Esophagus (tissue), 2 donors: ENCODE measurements at places on chromosomes 16 and 17. TPM values are rescaled to one million over a fixed set of nuclear protein-coding genes. Genes with fewer than 3 reads are reported as not detected.

RNF112 gene
- 1.1 TPM for polyA plus RNA-seq

FBXW10 gene
- polyA plus RNA-seq = 0.16 TPM

MRPL27 gene
- polyA plus RNA-seq = 119 TPM

TM4SF5 gene
- polyA plus RNA-seq = not detected

KRTAP9-2 gene
- polyA plus RNA-seq = not detected

SULT1A1 gene
- 5.6 TPM for polyA plus RNA-seq

KRT25 gene
- polyA plus RNA-seq = not detected

NPIPA1 gene
- 104 TPM for polyA plus RNA-seq

SPAG9 gene
- polyA plus RNA-seq = 12.7 TPM

CACNG3 gene
- not detected for polyA plus RNA-seq

SLC6A2 gene
- polyA plus RNA-seq = 0.10 TPM

SLC13A5 gene
- 0.49 TPM for polyA plus RNA-seq

KCNH6 gene
- polyA plus RNA-seq = 0.04 TPM

SPNS3 gene
- polyA plus RNA-seq = 1.3 TPM

KRTAP2-3 gene
- polyA plus RNA-seq = 0.10 TPM

TADA2A gene
- 6.2 TPM for polyA plus RNA-seq

ZNF423 gene
- 0.67 TPM for polyA plus RNA-seq

KRTAP4-4 gene
- not detected for polyA plus RNA-seq

NLRC5 gene
- polyA plus RNA-seq = 11.3 TPM

IFI35 gene
- 9.0 TPM for polyA plus RNA-seq

SLC5A10 gene
- polyA plus RNA-seq = 0.49 TPM

FNDC8 gene
- polyA plus RNA-seq = 0.02 TPM

ATP1B2 gene
- 0.51 TPM for polyA plus RNA-seq

CHP2 gene
- 0.16 TPM for polyA plus RNA-seq

TBC1D3E gene
- polyA plus RNA-seq = not detected

CES5A gene
- not detected for polyA plus RNA-seq

C17orf75 gene
- 7.3 TPM for polyA plus RNA-seq

SGCA gene
- polyA plus RNA-seq = 7.1 TPM

FOXJ1 gene
- polyA plus RNA-seq = 0.33 TPM

KCNG4 gene
- not detected for polyA plus RNA-seq

MSLN gene
- 3.7 TPM for polyA plus RNA-seq

HSPB9 gene
- 0.04 TPM for polyA plus RNA-seq

SPIRE2 gene
- polyA plus RNA-seq = 3.6 TPM

CCL15 gene
- not detected for polyA plus RNA-seq

CNGB1 gene
- 0.06 TPM for polyA plus RNA-seq

KIF2B gene
- polyA plus RNA-seq = not detected

SLC25A39 gene
- 132 TPM for polyA plus RNA-seq

CFAP119 gene
- polyA plus RNA-seq = 6.2 TPM

CCL7 gene
- polyA plus RNA-seq = not detected

DCXR gene
- polyA plus RNA-seq = 145 TPM

MYL4 gene
- polyA plus RNA-seq = 0.18 TPM

IGSF6 gene
- polyA plus RNA-seq = 0.45 TPM

CD300E gene
- 0.12 TPM for polyA plus RNA-seq

SNAI3 gene
- polyA plus RNA-seq = 0.24 TPM

PKMYT1 gene
- polyA plus RNA-seq = 22.3 TPM

KRTAP3-2 gene
- polyA plus RNA-seq = 1.8 TPM

ST6GALNAC2 gene
- 20.2 TPM for polyA plus RNA-seq

IL21R gene
- 0.24 TPM for polyA plus RNA-seq

CDC6 gene
- 7.5 TPM for polyA plus RNA-seq

ST6GALNAC1 gene
- polyA plus RNA-seq = 40.1 TPM
